Activated gamma-delta T cell treated with anti-CD3 and anti-CD28 coated beads, Interleukin-2, amount 50 U/mL, for 16 hours (primary cell): ENCODE measurements at places on chromosomes 7 and 10.

DNA sequence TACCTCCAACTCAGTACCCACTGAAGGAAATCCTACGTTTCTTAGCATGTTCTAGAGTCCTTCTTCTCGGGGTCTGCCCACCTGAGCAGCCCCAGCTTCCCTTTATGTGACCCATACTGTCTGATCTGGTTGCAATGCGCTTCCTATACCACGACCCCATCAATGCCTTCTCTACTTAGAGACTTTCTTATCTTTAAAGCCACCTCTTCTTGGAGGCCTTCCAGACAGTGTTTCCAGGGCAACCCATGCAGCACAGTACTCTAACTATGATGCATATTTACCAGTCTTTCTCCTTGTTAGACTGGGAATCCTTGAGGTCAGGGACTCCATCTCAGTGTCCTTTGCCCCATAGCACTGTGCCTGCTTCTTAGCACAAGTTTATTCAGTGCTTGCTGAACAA lies 54.5 kb upstream of the SLF2 start:
- DNase-seq: no peak

DNA sequence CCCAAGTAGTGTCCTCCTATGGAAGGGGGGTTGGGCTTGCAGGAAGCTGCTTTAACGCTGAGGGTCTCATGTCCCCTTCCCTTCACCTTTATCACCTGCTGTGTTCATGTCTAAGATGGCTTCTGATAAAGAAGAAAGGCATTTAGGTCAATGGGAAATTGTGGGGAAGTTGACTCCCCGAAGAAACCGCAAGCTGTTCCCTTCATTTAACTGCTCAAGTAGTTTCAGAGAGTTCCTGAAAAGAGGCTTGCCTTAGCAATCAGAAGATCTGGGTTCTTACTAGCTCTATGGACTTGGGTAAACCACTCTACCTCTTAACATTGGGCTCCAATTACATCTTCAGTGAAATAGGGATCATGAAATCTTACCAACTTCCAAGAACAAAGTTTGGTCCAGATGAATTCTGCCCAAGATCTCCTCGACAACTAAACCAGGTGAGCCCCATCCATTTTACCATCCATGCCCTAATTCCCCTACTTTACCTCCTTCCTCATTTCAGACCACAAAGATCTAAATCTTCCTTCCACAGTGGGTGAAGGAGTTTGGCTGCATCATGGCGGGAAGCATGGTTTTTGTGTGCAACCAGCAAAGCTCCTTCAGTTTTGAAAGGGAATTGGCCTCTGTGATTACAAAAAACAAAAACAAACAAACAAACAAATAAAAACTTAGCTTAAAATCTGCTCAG lies 30.4 kb upstream of the UCN3 start:
- DNase-seq: no peak

- DNase-seq: no peak
These were observed 11.9 kb upstream of the ZMIZ1 start for GRCh38 chr10:79056736-79057391.

DNA sequence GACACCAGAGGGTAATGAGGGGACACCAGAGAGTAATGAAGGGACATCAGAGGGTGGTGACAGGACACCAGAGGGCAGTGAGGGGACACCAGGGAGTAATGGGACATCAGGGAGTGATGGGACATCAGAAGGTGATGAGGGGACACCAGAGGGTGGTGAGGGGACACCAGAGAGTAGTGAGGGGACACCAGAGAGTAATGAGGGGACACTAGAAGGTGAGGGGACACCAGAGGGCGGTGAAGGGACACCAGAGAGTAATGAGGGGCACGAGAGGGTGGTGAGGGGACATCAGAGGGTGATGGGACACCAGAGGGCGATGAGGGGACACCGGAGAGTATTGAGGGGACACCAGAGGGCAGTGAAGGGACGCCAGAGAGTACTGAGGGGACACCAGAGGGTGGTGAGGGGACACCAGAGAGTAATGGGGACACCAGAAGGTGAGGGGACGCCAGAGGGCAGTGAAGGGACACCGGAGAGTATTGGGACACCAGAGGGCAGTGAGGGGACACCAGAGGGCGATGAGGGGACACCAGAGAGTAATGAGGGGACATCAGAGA lies 10.6 kb downstream of the NACAD start:
- DNase-seq: no peak

DNA sequence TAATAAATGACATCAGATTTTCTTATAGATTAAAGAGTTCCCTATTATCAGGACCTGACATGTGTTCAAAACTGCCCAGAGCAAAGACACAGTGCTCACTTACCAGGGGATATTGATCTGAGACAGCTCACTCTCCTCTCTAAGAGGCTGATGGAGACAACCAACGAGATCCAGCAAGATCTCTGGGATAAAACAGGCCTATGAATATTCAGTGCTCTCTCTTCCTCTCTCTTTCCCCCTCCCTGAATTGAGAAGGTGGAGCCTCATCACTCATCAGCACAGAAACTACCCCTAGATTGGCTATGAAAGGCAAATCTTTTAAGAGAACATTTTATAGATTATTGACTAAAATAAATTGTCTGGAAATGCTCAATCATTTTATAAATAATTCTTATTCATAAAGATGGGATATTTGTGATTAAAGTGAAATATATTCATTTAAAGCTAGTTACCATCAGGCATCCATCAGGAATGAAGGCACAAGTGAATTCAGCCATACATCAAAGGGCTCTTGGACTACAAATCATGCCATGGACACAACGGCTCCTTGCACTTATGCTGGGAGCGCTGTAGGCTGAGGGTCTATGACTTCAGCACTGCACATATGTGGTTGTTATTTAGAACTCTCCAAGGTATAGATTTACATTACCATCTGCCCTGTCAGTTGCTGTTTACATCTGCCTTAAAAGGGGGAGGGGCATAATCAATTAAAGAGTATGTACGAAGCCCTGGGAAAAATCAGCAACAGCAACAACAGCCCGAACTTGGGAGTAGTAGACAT lies 3.4 kb upstream of the PPP1R17 start:
- no peak for DNase-seq

GRCh38 chr7:110623436-110623835 lies 467.5 kb upstream of the LRRN3 start:
- no peak for DNase-seq

- no peak for DNase-seq
These were observed 1346.3 kb downstream of the REEP3 start for GRCh38 chr10:64867501-64867962.

DNA sequence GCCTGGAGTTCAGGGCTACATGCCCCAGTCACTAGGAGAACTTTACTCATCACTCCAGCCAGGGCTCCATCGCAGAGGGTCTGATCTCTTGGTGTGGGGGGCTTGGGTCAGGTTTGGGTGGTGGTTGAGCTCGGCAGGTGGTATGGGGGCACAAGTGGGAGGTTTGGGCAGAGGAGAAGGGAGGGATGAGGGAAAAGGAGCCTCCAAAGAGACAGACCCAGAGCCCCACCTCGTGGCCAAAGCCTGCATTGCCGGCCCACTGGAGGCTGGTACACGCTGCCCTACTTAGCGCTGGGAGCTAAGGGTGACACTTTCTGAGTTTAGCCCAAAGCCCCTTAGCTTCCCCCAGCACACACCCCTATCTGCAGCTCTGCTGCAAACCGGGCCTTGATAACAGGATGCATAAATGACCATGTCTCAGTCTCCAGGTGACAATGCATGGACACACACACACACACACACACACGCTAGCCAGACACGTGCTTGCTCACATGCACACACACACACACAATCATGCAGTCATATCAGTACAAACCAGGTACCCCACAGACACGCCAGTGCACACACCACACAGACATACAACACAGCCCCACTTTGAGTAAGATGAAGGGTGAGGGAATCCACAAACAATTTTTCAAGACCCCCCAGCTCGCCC lies 14.7 kb downstream of the LZTS2 start:
- peak; percentile 57 for DNase-seq

GRCh38 chr10:33143160-33143728 lies 185.2 kb upstream of the ITGB1 start:
- peak; percentile 24 for DNase-seq

GRCh38 chr10:88755753-88756152 lies 4.1 kb upstream of the LIPN start:
- DNase-seq: no peak

DNA sequence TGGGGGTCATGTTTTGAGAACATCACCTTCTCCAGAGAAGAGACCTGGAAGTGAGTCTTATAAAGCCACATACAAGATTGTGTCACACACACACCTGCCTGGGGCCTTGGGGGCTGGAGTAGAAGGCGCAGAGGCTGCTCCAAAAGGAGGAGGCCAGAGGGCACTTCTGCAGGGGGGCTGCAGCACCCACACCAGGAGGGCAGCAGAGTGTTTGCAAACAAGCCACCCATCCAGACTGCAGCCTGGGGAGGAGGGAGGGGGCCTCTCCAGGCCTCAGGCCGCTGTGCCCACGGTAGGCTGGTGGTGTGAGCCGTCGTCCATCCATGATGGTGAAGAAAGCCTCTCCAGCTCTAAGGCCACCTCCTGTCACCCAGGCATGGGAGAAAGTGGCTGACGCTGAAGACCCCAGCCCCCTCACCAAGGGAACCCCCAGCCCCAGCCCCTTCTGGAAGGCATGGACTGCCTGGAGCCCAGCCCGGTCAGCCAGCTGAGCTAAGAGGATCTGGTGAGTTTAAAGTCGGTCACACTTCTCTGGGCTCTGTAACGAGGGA lies 77.5 kb downstream of the FOXL3 start:
- DNase-seq: no peak

- no peak for DNase-seq
These were observed 88.1 kb downstream of the VOPP1 start for GRCh38 chr7:55484241-55484640.

GRCh38 chr10:89347701-89348457 lies 20.1 kb downstream of the IFIT3 start:
- DNase-seq: no peak

- DNase-seq: no peak
These were observed 4.4 kb downstream of the EVX1 start for GRCh38 chr7:27247000-27247399.

DNA sequence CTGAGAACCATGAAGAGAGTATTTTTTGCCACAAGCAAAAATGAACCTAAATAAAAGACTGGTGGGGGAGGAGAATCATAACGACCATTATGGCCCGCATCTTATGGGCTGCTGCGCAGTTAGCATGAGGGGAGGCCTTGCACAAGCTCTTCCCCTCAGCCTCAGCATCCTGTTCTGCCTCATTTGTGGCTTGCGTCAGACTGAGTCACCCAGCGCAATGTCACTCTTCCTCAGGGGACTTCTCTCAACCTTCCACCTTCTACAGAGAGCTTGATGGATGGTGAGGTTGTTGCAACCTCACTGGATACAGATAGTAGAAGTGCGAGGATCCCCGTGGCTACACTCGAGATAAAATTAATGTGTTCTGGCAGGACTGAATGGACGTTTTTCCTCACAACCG lies 16.8 kb upstream of the GPR15LG start:
- peak; percentile 38 for DNase-seq
